ENCODE measurements at places on chromosomes 7 and 10. TPM values are rescaled to one million over a fixed set of nuclear protein-coding genes. Genes with fewer than 3 reads are reported as not detected.

UPF2 gene
- total RNA-seq = 11.2 TPM

CTAGE6 gene
- not detected for total RNA-seq

PPP1R9A gene
- 44.2 TPM for total RNA-seq

RELN gene
- 3.9 TPM for total RNA-seq

KCNH2 gene
- total RNA-seq = 3.6 TPM

MOGAT3 gene
- total RNA-seq = not detected

NRCAM gene
- total RNA-seq = 39.4 TPM

STEAP1 gene
- 3.0 TPM for total RNA-seq

MMP21 gene
- not detected for total RNA-seq

HEPACAM2 gene
- 2.1 TPM for total RNA-seq

MYL10 gene
- not detected for total RNA-seq

- DNase-seq = peak; percentile 73
Observed at GRCh38 chr10:32957341-32958084, 517 bp downstream of the ITGB1 start.

- no peak for DNase-seq
Observed at GRCh38 chr10:46522295-46523118, 34.0 kb downstream of the GPRIN2 start.

DNA sequence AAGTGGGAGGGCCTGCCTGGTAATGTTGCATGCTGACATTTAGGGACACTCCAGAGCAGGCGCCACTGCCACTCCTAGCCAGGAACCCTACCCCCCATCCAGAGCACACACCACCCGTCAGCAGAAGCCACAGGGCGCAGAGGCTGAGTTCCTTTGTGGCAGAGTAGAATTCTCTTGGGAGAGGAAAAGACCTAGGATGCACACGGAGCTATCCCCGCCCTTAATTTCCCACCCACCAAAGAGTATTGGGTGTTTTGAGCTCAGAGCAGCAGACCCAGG, 702 bp upstream of the INSYN2A start:
- DNase-seq = no peak

DNA sequence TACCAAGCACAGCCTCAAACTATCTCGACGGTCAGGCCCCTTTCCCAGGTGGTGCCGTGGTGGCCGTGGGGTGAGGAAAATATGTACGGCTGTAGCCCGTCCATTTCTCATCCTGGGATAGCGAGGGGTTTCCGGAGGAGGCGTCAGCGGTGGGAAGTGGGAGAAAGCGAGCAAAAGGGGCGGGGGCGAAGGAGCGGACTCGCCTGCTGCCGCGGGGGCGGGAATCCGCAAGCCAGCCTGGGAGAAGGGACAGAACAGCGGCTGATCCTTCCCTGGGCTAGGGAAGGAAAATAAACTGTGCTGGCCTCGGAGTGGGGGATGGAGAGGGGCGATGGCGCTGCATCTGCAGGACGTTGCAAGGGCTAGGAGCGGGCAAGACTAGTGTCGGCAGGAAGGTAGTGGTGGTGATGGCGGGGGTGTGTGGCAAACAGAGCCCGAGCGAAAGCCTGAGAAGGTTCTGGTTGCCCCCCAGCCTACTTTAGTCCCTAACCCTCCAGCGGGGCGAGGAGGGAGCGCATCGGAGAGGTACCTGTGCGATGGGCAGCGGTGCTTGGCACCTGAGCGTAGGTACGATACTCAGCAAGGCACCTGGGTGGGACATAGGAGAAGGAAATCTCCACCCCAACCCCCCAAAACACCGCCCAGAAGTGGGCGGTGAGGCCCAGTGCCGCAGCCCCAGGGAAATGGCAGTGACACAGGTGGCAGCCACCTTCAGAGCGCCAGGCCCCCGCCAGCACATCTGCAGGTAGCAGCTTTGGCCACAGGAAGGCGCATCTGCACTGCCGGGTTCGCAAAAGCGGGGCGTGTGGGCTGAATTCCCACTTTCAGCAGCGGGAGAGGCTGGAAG, 49.9 kb upstream of the STEAP1B start:
- DNase-seq = peak; percentile 53

DNA sequence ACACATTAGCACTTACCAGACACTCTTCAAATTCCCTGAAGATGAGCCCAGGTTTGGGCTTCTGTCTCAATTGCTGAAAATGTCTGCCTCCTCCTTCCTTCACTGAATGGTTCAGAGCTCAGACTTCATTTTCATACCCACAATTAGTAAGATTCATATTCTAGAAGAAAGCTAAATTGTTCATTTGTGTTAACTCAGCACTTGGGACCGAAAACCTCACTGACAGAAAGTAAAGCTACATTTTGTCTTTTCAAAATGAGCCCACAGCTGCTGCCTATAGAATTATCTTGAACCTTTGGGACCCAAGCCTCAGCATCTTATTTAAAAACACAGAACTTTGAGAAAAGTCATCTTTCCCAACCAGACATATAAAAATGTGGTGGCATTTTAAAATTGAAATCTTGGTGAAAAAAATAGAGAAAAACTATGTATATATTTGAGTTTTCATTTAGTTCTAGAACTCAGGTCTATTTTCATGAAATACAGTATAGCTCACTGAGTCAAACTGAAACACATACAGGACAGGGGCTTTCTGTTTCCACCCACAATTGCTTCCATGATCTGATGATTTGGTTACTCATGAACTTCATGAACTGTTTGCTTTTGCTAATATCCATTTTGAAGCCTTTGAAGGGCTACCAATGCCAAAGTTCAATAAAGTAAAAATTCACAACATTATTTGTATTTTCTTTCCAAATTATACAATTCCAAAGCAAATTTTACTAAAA, 119.1 kb upstream of the PFKP start:
- DNase-seq = no peak

DNA sequence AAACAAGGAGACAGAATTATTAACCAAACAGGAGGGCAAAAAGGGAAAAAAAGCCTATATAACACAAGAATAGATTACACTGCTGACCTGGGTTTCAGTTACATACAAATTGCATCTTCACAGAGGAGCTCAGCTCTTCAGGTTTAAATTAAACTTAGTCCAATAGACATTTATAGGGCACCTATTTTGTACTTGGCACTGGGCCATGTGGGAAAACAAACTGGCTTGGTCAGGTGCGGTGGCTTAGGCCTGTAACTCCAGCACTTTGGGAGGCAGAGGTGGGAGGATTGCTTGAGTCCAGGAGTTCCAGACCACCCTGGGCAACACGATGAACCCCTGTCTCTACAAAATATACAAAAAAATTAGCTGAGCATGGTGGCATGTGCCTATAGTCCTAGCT, 62.3 kb upstream of the CCDC6 start:
- no peak for DNase-seq

- DNase-seq = no peak
Observed at GRCh38 chr10:96408201-96408600, 49.4 kb upstream of the OPALIN start.

- DNase-seq = no peak
Observed at GRCh38 chr10:33483816-33484190, 149.3 kb upstream of the NRP1 start.

DNA sequence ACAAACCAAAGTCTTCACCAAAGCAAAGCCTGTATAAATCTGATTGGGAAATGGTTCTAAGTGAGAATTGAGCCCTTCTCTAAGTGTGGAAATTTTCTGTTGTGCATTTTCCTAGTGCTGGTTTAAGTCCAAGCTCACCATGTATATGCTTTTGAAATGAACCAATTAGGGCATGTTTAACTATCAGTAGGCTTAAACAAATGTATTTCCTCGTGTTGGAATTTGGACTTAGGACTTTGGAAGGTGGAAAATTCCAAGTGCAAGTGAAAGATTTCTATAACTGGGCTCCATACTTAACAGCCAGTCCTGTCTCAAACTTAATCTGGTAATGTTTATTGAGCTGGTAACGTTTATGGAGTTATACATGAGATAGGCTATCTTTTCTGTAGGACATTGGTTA, 28.5 kb downstream of the CCNY start:
- no peak for DNase-seq

GRCh38 chr10:50415292-50415691, 164.0 kb upstream of the ASAH2 start:
- no peak for DNase-seq

DNA sequence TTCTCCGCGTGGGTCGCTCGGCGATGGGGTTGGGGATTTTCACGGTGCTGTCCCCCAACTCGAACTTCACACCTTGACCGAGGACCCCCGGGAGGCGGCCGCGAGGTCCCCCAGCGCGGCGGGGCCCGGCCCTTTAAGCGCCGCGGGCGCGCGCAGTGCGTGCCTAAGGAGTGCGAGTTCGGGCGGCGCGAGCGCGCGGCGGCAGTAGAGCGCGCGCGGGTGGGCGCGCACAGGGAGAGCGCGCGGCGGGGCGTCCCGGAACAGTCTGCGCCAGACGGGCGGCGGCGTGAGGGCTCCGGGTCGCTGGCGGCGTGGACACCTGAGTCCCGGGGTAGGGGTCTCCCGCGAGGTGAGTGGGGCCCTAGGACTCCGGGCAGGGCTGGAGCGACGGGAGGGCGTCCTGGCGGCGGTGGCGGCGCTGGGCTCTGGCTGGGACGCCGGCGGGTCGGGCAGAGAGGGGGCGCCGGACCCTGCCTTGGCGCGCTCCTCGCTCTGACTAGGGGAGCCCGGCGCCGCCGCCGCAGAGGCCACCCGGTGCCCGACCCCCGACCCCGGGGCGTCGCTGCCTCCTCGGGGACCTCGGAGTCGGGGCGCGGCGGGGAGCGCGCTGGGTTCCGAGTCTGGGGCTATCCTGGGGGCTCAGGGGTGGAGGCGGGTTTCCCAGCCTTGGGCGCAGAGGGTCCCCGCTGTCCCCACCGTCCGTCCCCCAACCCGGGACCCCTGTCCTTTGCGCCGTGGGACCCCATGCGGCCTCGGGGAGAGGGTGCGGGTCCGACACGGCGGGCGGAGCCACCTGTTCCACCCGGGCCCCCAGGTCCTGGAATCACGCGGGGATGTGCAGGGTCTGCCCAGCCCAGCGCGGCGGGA, at the start of gene PROSER2:
Gene PROSER2 (plus strand): TSS at position 235 of the 867 bp plus-strand sequence. CDS start 28,722 bp downstream, outside the sequence.
- DNase-seq = peak; percentile 64

GRCh38 chr7:112423987-112424386, 26.3 kb upstream of the IFRD1 start:
- no peak for DNase-seq

DNA sequence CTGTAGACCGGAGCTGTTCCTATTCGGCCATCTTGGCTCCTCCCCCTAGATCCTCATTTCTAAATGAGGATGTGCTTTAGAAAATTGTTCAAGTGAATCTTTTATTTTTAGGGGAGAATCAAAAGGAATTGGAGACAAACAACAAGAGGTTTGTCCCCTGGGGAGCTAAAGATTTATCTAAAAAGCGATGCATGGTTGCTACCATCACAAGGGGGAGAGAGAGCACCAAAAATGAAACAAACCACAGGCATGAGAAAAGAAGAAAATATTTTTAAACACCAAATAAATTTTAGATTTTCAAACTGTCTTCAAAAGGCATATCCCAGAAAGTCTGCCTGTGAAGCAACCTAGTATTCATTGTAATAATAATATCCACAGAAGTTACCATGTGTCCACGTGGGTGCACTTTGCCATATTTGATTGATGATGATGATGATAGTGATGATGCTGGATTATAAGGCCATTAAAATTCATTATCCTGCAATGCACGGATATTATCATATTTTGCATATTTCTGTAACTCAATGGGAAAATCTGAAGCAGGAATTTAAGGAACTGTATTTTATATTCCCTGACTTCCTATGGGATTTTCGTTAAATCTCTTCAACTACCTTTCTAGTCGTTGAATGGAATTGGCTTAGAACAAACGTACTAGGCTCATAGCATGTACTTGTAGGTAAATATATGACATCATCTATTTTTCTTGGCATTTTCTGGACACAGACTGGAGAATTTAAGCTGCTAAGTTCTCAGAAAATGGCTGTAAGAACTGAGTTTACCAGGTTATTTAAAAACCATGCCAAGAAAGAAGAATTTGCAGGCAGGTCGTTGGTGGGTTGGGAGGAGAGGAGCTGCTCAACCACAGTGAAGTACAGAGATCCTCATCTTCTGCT, 171.6 kb downstream of the WDR37 start:
- DNase-seq = no peak

GRCh38 chr10:132627666-132628531, 90.3 kb downstream of the INPP5A start:
- peak; percentile 33 for DNase-seq

- DNase-seq = no peak
Observed at GRCh38 chr7:101632641-101633040, 3.5 kb upstream of the MYL10 start.

All from body of pancreas (tissue), 4 donors.